ENCODE measurements at places on chromosomes 6 and 20.

DNA sequence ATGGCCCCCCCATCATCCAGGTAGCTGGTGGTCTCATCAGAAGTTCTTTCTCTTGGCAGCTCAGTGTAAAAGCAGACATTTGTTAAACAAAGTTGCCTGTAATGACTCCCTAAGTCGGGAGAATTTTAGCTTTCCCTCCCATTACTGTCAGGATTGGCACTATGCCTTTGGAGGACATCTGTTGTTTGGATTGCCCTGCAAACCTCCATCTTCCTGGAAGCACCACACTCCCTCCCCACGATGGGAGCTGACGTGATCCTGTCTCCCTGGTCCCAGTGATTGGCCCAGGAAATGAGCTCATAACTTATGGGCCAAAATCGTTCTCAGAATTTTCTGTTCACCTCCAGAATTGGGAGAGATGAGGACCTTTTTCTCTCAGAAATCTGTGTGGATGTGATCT, 42.6 kb upstream of the CNR1 start:
- no peak for DNase-seq

GRCh38 chr20:56715309-56715708, 86.2 kb downstream of the TFAP2C start:
- DNase-seq, result no peak

- DNase-seq, result no peak
Observed at GRCh38 chr20:54140927-54141566, 32.7 kb downstream of the CYP24A1 start.

- DNase-seq, result no peak
Observed at GRCh38 chr6:154555073-154555677, 44.7 kb upstream of the CNKSR3 start.

DNA sequence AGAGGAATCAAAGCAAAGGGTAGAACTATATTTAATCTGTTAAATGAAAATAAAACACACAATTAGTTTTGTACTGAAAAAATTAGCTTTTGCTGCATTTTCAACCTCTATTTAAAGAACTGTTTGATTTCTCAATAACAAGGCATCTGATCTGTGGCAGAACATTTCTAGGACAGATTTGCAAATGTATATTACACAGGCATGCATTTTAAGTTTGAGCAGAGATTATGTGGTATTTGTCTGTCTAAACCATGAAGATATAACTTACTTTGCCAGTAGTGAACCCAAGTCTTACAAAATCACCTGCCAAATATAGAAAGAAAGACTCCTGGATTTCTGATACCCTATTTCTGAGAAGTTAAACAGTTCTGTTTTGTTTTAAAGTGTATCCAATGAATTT, 71.9 kb downstream of the TFAP2B start:
- DNase-seq, result no peak
